ENCODE measurements at places on chromosomes 1 and 21.

DNA sequence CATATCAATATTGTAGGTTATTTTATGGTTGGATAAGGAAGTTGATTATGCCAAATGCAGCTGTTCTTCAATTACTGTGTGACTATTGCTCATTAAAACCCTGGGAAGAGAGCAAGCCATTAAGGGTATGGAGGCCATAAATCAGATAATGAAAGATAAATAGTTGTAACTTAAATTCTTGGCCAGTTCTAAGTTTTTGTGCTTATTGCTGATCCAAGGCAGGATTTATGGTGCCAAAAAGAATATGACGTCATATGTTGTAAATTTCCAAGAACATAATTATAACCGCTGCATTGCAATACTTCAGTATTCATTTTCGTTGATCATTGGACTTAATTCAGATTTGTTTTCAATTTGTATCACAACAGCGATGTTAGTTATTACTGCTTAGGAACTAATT lies 211.6 kb downstream of the LRRC40 start:
- DNase-seq: no peak

- DNase-seq: no peak
Observed at GRCh38 chr1:18256282-18257235, 149.0 kb downstream of the IGSF21 start.

- no peak for DNase-seq
Observed at GRCh38 chr1:225666495-225666894, 13.6 kb upstream of the ENAH start.

DNA sequence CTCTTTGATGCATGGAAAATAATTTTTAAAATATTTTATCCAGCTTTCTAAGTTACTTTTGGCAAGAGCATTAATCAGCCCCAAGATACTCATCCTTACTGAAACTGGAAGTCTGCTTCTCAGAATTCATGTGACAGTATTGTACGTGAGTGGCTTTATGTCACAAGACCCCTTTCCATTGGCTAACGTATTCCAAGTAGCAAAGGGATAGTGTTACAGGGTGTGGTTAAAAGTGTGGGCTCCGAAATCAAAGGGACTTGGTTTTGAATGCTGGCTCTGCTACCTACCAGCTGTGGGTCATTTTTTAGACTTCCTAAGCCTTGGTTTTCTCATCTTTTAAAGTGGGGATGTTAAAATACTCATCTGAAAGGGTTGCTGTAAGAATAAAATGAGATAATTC lies 91.7 kb downstream of the RHOU start:
- no peak for DNase-seq

DNA sequence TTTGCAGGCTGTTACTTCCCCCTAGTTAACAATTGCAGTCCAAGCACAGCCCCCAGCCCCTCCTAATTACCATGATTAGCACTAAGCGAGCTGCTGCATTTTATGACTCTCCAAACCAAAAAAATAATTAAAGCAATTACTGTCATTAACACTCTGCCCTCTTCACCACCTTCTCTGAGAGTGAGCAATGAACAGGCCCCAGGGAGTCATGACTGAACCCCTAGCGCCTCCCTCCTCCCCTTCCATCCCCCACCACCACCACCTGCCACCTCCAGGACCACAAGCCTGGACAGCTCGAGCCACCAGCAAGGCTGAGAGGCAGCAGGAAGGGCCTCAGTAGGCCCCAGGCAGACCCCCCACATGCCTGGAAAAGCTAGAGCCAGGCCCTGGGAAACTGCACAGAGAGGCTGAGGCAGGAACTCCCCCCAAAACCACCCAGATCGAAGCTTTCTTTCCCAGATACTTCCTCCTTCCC lies 35.5 kb upstream of the ZC3H12A start:
- no peak for DNase-seq

DNA sequence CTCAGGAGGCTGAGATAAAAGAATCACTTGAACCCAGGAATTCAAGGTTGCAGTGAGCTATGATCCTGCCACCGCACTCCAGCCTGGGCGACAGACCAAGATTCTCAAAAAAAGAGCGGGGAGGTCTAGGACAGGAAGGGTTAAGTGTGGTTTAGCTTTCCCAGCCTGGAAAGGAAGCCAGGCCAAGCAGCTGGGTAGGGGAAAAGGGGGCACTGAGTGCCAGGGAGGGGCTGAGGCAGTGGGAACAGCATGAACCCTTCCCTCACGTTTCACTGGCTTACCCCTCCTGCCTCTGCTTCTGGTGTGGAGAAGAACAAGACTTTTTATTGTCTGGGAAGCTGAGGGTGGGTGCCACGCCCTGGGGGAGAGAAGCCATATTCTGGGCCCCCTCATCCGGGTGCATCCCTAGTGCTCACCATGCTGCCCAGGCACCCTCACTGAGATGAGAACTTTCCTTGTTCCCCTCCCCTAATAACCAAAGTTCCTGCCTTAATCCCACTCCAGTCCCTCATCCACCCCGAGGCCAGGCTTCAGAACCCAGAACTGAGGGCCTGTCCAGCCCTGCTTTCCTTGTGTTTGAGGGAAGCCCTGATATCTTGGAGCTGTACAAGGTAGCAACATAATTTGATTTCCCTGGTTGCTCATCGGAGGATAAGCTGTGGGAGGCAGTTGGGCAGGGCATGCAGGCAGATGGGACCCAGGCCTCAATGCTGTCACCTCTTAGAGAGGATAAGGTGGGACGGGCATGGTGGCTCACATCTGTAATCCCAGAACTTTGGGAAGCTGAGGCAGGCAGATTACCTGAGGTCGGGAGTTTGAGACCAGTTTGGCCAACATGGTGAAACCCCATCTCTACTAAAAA lies 2.0 kb upstream of the LMNA start:
- DNase-seq: no peak

DNA sequence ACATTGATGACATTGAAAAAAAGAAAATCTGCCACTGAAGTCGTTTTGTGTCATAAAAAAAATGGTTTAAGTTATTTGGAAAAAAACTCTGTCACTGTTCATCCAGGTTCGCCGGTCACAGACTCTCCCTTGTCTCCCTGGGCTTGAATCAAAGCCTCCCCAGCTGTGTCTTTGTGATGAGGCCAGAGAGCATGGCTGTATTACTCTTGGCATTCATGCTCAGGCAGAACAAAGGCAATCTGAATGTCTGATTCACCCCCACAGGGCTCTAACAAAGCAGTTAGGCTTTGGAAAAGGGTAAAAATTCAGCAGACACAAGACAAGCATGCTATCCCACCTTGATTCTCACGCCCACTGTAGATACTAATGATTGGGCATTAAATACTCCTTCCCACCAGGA lies 304.3 kb upstream of the PLD5 start:
- DNase-seq: no peak

- no peak for DNase-seq
Observed at GRCh38 chr1:46681333-46682034, 9.8 kb downstream of the TEX38 start.

DNA sequence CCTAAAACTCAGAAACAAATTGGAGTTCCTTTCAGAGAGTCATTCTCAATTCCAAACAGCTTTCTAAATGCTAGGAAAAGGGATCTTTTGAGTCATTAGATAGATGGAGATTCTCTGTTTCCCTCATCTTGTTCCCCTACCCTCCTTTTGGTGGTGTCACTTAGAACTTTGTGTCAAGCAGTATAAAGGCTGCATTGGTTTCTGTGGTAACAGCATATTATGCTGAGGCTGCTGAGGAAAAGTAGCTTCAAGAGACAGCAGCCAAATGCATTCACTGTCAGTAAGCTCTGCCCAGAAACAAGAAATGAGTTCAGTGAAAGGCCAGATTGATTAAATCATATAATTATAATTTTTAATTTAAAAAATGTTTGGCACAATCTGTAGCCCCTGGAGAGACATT lies 144.1 kb downstream of the LRRC40 start:
- no peak for DNase-seq

DNA sequence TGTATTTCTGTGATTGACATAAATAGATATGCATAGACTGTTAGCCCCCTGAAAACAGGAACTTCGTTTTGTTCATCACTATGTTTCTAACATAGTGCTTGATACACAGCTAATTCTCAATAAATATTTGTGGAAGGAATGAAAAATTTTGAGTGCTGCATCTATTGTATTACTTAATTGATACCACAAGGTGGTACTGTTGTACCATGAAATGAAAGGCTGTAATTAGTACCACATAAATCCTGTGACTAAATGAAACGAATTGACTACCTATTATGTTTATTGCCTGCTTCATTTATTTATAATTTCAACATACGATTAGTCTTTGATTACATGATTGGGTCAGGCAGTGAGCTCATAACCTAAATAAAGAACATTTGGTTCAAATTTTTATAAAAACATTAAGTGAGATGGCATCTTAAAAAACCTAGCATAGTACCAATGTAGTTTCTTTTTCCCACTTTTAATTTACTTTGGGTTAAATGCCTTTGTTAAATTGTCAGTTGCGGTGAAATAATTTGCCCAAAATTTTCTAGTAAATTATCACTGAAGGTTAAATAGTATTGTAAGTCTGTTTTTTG lies 15.0 kb upstream of the TGFB2 start:
- no peak for DNase-seq

DNA sequence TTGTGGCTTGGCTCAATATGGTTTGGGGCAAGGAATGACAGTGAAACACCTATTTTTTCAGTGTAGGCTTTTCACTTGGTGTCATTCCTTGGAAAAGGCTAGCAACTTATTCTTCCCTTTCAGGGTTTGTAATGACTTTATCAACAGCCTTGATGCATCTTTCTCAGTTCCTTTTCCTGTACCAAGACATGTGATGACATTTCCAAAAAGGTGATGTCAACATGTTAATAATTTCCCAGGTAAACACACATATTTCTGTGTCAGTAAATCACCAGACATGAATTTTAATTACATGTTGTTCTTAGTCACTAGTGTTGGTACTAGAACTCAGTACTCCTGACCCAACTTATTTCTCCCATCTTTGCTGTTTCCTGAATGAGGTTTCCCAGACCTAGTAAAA lies 37.8 kb upstream of the RRP15 start:
- no peak for DNase-seq

- DNase-seq: no peak
Observed at GRCh38 chr1:55129194-55129728, 85.9 kb downstream of the USP24 start.

DNA sequence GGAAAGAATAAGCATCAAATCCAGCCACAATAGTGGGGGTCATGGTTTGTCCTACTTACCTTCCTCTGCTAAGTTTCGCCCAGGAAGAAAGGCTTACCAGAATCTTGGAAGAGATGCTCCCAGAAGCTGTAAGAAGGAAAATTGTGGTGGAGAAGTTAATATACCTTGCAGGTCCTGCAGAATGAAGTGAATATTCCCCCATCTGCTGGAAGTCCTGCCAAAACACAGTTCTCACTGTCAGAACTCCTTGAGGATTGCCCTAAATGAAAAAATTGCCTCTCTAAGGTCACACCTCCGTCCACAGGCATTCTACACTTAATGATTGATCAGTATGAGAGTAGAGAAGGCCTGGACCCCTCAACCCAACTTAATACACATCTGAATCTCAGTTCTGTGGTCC lies 78.4 kb upstream of the RGS21 start:
- DNase-seq: no peak

DNA sequence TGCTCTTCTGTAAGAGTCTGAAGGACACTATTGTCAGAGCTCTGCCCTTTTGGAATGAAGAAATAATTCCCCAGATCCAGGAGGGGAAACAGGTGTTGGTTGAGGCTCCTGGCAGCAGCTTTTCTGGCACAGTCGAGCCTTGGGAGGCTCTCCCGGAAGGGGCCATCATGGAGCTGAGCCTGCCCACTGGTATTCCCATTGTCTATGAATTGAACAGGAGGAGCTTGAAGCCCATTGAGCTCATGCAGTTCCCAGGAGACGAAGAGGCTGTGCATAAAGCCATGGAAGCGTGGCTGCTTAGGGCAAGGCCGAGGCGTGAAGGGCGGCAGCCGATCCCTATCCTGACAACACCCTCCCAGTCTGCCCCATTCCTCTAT lies 26.6 kb downstream of the UBE4B start:
- no peak for DNase-seq

GRCh38 chr1:225462429-225462713 lies 34.5 kb upstream of the LBR start:
- no peak for DNase-seq

DNA sequence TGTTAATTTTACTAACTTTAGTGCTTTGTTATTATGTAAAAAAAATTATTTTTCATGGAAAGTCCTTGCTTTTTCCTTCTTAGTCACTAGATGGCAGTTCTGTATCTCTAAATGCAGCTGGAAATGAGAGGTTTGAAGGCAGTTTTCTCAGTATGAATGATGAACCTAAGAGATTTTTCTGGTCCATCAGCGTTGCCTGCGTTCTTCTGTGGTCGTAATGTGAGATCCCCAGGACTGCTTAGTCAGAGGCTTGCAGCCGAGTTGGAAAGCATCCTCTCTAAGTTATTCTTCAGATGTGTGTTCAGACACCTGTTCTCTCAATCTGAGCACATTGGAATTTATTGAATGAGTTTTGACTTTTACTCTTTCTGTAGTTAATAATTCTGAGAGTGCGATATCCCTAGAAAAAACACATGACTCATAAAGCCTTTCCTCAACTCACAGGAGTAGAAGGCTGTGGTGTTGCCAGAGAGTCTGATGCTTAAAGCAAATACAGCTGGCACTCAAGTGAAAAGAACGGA lies 99.3 kb downstream of the FMN2 start:
- DNase-seq: no peak

GRCh38 chr1:227257964-227258363 lies 60.3 kb downstream of the CDC42BPA start:
- no peak for DNase-seq

DNA sequence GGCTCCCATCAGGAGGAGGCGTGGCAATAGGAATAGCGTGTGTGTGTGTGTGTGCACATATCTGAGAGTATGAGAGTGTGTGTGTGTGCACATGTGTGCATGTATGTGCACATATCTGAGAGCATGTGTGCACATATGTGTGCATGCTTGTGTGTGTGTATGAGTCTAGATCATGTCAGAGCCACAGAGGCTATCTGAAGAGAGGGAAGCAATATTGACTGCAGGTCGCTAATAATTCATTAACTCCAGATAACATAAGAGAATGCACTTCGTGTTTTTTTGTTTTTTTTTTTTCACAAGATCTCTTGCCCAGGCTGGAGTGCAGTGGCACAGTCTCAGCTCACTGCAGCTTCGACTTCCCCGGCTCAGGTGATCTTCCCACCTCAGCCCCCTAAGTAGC lies 4.7 kb upstream of the SLC45A1 start:
- no peak for DNase-seq

- no peak for DNase-seq
Observed at GRCh38 chr21:33642896-33643657, 776 bp downstream of the ITSN1 start.

DNA sequence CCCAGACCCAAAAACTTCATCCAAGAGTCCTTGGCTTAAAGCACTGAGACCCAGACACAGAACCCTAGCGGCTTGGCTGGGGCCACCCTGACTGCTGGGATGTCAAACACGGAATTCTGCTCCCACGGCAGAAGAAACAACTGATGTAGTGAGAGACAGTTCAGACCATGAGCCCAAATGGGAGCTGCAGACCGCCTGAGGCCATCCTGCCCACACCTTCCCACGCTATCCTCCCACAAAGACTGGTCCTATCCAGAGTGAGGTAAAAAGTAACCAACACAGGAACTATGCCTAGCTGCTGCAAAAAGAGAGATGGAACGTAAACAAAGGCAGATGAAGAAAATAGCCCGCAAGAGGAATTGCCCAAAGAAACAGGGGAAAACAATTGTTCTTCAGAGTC lies 203.3 kb downstream of the PTPRU start:
- DNase-seq: no peak
